Activated CD8-positive, alpha-beta memory T cell treated with anti-CD3 and anti-CD28 coated beads for 24 hours (primary cell): ENCODE measurements at places on chromosomes 4 and X.

DNA sequence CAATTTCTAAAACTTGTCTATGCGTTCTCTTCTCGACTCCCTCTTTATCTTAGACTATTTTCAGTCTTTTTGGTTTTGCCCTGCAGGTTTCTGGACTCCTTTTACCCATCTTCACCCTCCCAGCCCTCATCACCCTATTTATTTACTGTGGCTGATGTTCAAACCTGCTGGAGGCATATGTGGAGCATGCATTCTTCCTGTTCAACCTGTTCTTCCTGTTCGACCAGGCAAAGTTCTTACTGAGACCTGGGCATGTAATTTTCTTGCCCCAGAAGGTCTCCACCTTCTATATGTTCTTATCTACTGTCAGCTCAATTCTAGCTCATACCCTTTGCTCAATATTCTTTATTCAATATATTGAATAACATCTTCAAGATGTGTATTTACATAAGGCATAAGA, 69.4 kb upstream of the AGA start:
- DNase-seq: no peak

DNA sequence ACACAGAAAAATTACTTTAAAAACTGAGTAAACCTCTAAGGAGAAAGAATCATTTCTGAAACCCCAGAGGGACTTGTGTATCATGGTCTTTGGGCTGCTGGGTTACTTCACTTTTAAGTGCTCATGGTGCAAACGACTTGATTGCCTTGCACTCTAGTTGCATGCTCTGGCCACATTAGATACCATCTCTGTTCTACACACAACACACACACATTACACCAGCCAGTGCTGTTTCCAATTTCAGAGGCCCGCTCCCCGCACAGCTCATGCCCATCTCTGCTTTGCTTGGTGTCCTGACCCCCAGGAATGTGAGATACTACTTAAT, 2.1 kb downstream of the PPP3CA start:
- DNase-seq: peak; percentile 65

- no peak for DNase-seq
These were observed 201.2 kb downstream of the NPNT start for GRCh38 chr4:106096454-106096853.

GRCh38 chrX:40106676-40107290, 9.0 kb upstream of the BCOR start:
- DNase-seq: no peak

GRCh38 chrX:8196776-8197175, 25.7 kb upstream of the VCX2 start:
- no peak for DNase-seq

DNA sequence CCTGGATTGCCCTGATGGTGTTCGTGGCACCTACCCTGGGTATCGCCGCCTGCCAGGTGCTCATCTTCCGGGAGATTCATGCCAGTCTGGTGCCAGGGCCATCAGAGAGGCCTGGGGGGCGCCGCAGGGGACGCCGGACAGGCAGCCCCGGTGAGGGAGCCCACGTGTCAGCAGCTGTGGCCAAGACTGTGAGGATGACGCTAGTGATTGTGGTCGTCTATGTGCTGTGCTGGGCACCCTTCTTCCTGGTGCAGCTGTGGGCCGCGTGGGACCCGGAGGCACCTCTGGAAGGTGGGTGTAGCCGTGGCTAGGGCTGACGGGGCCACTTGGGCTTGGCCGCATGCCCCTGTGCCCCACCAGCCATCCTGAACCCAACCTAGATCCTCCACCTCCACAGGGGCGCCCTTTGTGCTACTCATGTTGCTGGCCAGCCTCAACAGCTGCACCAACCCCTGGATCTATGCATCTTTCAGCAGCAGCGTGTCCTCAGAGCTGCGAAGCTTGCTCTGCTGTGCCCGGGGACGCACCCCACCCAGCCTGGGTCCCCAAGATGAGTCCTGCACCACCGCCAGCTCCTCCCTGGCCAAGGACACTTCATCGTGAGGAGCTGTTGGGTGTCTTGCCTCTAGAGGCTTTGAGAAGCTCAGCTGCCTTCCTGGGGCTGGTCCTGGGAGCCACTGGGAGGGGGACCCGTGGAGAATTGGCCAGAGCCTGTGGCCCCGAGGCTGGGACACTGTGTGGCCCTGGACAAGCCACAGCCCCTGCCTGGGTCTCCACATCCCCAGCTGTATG, 1.8 kb downstream of the AVPR2 start:
- DNase-seq: peak; percentile 63

DNA sequence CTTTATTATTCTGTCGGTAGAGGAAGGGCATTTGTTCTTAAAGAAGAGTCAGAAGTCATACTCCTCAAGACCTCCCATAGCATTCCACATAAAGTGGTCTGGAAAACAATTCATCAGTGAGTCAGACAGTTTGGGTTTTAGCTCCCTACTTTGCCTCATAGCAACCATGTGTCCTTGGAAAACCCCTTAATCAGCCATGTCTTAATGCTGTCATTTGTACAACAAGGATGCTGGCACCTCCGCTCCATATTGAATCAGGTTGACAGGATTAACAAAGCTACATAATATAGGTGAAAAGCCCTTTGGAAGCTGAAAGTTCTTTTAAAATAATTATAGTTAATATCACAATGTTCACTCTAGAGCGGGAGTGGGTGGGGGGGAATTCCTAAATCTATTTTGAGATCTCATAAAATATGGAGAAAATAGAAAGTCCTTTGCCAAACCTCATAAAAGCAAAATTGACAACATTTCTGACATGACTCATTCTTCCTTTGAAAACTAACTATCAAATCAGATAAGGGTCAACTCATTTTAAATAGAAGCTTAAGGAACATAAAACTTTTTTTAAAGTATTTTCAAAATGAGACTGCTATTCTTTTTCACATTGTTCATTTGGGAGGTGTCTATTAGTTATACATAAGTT, 37.3 kb upstream of the GUCY1A1 start:
- no peak for DNase-seq

DNA sequence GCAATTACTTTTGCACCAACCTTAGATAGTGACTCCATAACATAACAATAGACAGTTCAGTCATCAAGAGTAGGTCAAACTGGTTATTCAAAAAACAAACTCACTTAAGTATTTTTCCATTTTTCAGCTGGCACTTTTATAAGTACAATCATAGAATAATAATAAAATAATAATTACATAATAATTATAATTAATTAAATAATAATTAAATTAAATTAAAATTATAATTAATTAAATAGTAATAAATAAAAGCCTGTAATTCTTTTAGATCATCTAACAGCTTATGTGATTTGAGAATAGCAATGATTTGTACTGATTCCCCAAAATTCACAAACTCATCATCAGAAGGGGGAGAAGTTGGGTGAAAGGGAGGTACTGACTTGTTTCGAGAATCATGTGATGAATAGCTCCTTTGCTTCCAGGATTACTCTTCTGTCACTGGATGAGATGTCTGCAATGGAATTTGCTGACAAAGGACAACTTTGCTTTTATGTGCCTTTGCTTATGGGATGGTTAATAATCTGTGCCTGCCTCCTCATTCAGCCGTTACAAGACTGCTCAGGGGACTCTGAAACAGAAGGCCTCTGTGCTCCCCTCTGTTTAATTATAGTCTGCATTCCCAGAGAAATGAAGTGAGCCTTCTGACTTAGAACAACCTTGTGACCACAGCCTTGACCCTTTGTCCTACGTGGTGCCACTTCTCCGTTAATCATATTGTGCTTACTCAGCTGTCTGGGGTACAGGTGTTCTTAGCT, 104.8 kb upstream of the ENPEP start:
- no peak for DNase-seq

GRCh38 chrX:148288451-148288850, 212.0 kb upstream of the AFF2 start:
- no peak for DNase-seq

- no peak for DNase-seq
These were observed 194.0 kb downstream of the COX18 start for GRCh38 chr4:72875545-72875944.

DNA sequence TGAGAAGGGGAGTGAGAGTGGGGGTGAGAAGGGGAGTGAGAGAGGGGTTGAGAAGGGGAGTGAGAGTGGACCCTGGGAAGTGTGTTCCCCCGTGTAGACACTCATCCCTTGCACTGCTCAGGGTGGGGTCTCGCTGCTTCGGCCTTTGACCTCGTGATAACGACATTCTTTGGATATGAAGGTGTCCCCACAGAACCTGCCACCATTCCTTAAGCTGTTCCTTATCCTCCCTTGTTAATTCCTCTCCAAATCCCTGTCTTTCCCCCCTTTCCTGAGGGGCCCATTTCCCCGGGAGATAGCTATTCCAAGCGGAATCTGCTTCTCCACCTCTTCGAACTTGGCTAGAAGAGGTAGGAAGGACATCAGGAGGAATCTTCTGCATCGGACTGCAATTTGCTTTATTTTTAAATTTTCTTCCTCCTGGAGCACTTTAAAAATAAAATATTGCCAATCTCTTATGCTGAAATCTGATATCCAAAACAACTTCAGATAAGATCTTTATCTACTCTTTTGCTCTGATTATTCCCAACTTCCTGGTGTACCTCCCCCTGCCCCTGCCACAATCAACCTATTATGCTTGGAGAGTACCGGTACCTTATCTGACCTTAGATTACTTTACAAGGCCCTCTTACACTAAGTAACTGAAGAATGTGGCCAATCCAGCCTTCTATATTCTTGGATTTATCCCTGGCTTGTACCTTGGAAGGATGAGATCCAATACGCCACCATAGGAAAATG, 15.6 kb downstream of the TRIML1 start:
- DNase-seq: no peak

DNA sequence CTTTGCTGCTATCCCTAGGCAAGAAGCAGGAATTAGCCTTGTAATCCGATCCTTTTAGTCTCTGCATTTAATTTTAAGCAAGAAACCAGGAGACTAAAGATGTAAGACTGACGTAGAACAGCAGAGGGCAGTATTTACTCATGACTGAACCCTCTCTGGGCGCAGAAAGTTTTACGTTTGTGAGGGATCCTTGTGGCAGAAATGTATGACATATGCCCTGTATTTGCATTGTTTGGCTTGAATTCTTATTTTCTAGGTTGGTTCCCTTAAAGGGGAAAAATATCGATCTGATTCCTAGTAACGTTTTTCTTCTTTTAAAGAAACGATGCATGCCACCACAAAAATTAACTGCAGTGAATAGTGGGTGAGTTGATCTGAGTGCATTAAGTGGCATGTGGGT, 1.3 kb upstream of the FAT4 start:
- no peak for DNase-seq

DNA sequence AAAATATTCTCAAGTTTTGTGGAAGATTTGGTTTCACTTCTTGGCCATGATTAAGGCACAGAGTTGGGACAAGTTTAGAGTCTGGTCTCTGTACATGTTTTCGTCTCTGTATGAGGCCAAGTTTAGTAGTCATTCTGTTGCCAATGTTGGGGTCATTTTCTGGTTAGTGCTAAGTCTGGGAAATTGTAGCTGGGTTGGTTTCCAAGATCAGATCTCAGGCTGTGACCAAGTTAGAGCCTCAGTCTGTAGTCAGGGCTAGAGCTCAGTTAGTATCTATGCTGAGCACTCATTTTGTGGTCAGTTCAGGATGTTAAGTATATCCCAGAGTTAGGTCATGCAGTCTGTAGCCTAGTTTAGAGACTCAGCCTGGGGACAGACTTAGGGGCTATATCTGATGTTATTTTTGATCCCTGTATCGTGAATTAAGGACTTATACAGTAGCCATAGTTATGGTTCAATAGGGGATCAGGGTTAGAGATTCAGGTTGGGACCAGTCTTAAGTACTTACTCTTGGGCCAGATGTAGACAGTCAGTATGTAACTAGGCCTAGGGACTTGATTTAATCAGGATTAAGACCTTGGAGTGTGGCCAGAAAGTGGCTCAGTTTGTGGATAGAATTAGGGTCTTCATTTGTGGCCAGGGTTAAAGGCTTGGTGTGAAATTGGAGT, 6.6 kb upstream of the ENOX2 start:
- no peak for DNase-seq

GRCh38 chr4:168908851-168909273, 101.2 kb downstream of the CBR4 start:
- no peak for DNase-seq

DNA sequence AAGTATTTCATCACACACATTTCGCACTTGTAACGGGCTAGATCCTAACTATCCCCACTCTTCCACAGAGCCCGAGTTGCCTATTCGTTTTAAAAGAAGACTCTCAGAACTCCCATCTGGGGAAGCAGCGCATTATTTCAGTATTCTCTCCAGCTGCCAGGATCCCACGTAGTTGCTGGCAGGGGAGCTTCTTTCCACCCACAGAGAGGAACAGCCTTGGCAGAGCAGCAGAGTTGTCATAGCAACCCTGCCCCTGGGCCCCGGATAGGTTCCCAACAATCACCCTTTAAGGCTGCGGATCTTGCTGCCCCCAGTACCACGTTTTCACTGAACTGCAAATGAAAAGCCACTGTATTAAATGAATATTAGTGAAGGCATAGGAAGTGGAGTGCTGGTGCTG, 106.7 kb downstream of the GPM6A start:
- no peak for DNase-seq

GRCh38 chrX:136204571-136204970, 46.6 kb downstream of the MAP7D3 start:
- no peak for DNase-seq

- DNase-seq: no peak
These were observed 8.2 kb downstream of the GRPEL1 start for GRCh38 chr4:7059662-7060061.

DNA sequence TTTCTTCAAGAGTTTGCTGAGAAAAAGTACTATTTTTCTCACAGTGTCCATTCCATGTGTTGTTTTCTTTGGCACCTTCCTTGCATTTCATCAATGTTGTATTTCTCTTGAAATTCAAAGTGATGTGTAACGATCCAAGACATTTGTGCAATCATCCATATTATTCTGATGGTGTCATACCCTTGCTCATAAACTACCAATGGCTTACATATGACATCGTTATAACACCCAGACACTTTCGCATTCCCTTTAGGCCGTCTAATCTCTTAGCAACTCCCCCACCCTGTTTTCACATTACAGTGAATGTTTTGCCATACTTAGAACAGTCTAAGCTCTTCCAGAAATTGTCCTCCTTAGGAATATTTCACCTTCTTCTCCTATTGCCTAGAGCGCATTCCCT, 1779.0 kb downstream of the PCDH7 start:
- DNase-seq: no peak

DNA sequence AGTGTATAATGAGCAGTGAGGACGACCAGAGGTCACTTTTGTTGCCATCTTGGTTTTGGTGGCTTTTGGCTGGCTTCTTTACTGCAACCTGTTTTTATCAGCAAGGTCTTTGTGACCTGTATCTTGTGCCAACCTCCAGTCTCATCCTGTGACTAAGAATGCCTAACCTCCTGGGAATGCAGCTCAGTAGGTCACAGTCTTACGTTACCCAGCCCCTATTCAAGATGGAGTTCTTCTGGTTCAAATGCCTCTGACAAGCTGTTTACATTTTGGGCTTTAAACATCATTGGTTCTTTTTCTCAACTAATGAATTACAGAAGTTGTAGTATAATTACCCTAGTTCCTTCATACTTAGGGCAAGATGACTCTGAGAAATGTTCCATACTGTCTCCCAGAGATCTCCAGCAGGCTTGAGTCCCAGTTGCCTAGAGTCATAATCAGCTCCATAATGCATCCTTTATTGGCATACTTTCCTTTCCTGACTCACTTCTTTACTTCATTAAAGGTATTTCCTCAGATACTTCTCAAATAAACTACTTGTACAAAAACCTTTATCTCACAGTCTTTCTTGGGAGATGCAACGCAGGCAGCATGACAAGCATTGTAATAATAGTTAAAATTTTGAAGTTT, 136.5 kb downstream of the KDM6A start:
- DNase-seq: no peak
